H7 (cell line): ENCODE measurements at places on chromosomes 11 and 22.
A peak's percentile ranks its signal among the peaks of the same experiment; 100 is the strongest.

GRCh38 chr11:73929388-73929787 is 21.4 kb upstream of the DNAJB13 start:
- DNase-seq, result no peak

DNA sequence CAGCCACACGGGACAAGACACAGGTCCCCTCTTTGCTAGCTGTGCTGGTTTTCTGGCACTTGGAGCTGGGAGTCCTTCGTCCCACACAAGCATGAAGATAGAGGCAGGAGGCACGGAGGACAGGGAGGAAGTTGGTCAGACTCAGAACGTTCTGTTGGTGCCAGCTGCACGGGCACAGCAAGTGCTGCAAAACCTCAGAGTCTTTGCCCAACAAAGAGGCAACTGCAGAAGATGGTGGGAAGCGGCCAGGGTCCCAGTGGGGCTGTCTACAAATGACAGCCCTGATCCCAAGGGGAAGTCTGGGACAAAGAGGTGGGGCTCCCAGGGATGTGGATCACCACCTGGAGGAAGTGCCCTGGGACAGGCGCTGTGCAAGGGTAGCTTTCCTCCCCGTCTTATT is 9.4 kb upstream of the OSM start:
- DNase-seq, result no peak

DNA sequence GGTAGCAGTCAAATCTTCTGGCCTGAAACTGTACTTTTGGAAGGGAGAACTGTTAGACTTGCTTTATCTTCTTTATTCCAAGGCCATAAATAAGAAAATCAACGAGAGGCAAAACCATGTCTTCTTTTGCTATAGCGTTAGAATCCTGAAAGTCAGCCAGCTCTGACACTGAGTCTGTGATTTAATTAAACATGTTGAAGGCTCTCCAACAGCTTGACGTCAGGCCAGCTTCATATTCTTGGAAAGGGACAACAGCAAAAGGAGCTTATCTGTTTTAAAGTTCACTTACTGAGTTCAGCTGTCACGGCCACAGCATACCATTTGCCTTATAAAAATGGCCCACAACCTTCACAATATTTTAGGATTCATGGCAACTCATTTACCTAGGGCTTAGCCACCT is 131.0 kb upstream of the LDLRAD3 start:
- DNase-seq, result no peak

DNA sequence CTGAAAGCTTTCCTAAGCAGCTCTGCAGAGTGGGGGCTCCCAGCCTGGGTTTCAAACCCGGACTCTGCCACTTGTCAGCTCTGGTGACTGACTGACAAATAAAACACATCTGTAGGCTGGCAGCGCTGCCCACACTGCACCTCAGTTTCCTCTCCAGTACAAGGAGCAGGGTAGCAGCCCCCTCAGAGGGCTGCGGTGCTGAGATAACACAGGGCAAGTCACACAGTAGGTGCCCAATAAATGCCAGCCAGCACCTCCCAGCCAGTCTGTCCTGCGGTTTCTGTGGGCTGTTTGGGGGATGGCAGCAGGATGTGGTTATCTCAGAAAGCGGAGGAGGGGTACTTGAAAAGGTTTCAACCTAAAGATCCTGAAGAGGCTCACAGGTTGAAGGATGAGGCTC is 1.5 kb downstream of the SYT12 start:
- no peak for DNase-seq

DNA sequence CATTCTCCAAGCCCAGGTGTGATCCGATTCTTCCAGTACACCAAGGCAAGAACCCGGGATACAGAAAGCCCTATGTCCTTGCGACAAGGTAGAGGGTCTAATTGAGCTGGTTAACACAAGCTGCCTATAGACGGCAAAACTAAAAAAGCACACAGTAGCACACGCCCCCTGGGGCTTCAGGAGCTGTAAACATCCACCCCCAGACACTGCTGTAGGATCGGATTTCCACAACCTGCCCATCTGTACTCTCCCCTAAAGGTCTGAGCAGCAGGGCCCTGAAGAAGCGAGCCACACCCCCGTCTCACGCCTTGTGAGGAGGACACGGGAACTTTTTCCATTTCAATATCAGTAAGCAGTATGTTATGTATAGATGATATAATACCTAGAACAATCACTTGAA is 624.7 kb downstream of the BUD13 start:
- DNase-seq, result peak; percentile 59

DNA sequence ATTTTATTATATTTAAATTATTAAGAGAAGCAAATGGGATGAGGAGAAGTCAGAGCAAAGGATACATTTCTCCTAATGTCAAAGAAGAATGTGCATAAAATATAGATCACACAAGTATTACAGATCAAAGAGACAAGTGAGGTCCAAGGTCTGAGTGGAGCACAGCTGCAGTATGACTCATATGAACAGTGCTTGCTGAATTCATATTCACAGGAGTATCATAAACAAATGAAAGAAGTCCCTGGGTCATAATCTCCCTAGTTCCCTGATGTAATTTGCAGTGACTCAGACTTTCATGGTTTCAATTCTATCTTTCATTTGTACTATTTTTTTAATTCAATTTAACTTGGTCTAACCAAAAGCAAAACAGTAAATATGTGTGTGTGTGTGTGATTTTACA is 499.0 kb upstream of the CCDC179 start:
- no peak for DNase-seq

DNA sequence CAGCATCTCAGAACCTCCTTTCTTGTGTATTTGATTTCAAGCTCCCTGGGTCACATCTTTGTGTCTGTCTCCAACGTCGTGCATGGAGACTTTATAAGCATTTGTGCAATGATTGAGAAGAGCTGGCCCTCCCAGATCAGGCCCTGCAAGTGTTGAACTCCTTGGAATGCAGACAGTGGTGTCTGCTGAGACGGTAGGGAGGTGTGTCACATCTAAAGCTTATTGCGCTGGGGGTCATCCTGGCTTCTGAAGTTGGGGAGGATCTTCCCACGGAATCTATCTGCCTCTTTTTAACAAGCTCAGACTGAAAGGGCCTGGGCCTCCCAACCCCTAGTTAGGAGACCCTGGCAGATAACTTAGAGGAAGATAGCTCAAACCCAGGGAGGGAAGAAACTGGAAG is 6.7 kb downstream of the APLNR start:
- DNase-seq, result no peak

GRCh38 chr11:64020976-64021756 is 14.6 kb upstream of the FLRT1 start:
- no peak for DNase-seq

- no peak for DNase-seq
These were observed 11.5 kb upstream of the FTH1 start for GRCh38 chr11:61978703-61979661.

GRCh38 chr11:111427471-111427912 is 48.4 kb upstream of the POU2AF1 start:
- no peak for DNase-seq

GRCh38 chr22:30874431-30875370 is 93.9 kb downstream of the MORC2 start:
- peak; percentile 41 for DNase-seq
